ENCODE measurements at places on chromosomes 1 and 21. TPM values are rescaled to one million over a fixed set of nuclear protein-coding genes. Genes with fewer than 3 reads are reported as not detected.

CD244 gene
- total RNA-seq, result 4.6 TPM

RGS7 gene
- total RNA-seq, result not detected

GJA4 gene
- total RNA-seq, result 0.20 TPM

CD2 gene
- total RNA-seq, result 186 TPM

CYP4Z1 gene
- not detected for total RNA-seq

PROK1 gene
- total RNA-seq, result not detected

MAN1C1 gene
- total RNA-seq, result 69.9 TPM

S100A6 gene
- total RNA-seq, result 180 TPM

SLC1A7 gene
- 0.16 TPM for total RNA-seq

MAP10 gene
- total RNA-seq, result 4.6 TPM

MCOLN3 gene
- 0.94 TPM for total RNA-seq

SUSD4 gene
- 20.3 TPM for total RNA-seq

VCAM1 gene
- not detected for total RNA-seq

SEC16B gene
- total RNA-seq, result 0.27 TPM

EBNA1BP2 gene
- total RNA-seq, result 20.2 TPM

NR5A2 gene
- total RNA-seq, result not detected

S100A3 gene
- not detected for total RNA-seq

AZIN2 gene
- 6.0 TPM for total RNA-seq

ASPM gene
- 0.08 TPM for total RNA-seq

SPRR2G gene
- total RNA-seq, result not detected

WDR47 gene
- total RNA-seq, result 10.3 TPM

CD84 gene
- total RNA-seq, result 27.1 TPM

FCAMR gene
- not detected for total RNA-seq

DRAXIN gene
- 0.07 TPM for total RNA-seq
